ENCODE measurements at places on chromosomes 3 and 15. TPM values are rescaled to one million over a fixed set of nuclear protein-coding genes. Genes with fewer than 3 reads are reported as not detected.

The CPN2 gene
- 0.35 TPM for total RNA-seq

The GNAT1 gene
- total RNA-seq: not detected

- DNase-seq: no peak
These were observed 95.7 kb downstream of the CHDH start for GRCh38 chr3:53750253-53751210.

DNA sequence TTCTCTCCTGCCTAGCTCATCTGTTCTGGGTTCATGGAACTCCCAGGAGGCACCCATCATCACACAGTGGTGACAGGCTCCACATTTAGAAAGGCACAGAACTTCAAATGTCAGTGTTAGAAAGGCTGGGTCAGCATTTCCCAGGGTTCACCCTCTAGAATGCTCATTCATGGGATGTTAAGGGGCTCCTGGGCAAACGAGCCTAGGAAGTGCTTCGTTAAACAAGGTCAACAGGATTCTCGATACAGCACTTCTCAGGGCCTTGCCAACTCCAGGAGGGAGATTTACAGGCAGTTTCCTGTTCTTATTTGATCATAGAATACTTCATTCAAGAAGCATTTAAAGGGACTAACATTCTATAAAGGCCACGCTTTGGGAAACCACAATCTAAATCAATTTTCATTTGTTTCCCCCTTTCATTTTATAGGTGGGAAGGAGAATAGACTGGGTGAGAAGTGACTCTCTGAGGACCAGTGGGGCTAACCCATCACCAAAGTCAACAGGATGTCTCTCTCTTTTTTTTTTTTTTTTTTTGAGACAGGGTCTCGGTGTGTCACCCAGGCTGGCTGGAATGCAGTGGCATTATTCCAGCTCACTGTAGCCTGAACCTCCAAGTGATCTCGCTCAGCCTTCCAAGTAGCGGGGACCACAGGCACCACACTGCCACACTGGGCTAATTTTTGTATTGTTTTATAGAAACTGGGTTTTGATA lies 14.3 kb downstream of the IGDCC4 start:
- no peak for DNase-seq

GRCh38 chr15:52037889-52038505 lies 19.0 kb downstream of the MAPK6 start:
- no peak for DNase-seq

GRCh38 chr15:36053746-36054145 lies 507.8 kb upstream of the DPH6 start:
- DNase-seq: no peak

GRCh38 chr3:172125053-172125452 lies 85.7 kb downstream of the FNDC3B start:
- no peak for DNase-seq

DNA sequence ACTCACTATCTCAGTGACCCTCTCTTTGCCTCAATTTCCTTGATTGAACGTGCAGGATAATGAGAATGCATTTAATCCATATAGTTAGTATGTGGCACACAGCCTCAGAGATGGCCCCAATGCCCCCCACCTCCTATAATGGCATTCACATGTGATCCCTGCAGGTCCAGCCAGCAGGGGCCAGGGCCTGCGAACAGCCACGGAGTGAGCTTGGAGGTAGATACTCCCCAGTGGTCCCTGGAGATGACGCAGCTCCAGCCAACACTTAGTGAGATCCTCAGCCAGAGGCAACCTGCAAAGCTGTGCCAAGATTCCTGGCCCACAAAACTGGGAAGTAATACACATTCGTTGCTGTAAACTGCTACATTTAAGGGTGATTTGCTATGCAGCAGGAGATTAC lies 184.9 kb upstream of the NSMCE3 start:
- no peak for DNase-seq

DNA sequence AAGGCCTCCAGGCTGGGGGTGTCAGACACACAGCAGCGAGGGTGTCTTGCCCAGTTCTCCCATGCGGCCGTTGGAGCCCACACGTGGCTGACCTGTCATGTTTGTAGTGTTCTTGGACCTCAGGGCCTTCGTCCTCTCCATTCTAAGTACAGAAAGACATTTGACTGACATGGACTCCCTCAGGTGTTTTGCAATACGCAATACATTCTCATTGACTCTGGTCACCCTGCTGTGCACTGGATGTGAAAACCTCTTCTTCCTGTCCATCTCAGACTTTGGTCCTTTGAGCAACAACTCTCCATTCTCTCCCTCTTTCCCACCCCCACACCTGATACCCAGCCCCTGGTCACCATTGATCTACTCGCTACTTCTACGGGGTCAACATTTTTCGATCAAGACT lies 28.9 kb upstream of the ACAD9 start:
- no peak for DNase-seq

GRCh38 chr3:22977042-22977441 lies 226.1 kb upstream of the UBE2E2 start:
- no peak for DNase-seq

GRCh38 chr15:51759557-51760070 lies 8.2 kb downstream of the TMOD2 start:
- DNase-seq: no peak
